ENCODE measurements at places on chromosomes 12 and 14.

DNA sequence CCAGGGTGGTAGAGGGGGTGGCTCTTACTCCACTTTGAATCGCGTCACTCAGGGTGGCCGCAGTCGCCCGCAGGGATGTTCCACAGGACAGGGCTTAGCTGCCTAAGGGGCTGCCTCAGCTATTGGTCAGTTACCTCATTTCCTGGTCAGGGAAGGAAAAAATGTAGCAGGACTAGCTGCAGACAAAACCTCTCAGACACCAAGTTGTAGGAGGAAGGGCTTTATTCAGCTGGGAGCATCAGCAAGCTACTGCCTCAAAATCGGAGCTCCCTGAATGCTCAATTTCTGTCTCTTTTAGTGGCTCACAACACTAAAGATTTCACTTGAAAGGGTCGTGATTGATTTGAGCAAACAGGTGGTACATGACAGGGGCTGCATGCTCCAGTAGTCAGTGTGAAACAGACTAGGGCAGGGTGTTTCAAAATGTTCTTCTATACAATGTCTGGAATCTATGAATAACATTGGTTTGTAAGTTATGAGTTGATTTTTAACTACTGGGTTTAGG is 6.4 kb upstream of the CLEC6A start:
- DNase-seq = no peak

DNA sequence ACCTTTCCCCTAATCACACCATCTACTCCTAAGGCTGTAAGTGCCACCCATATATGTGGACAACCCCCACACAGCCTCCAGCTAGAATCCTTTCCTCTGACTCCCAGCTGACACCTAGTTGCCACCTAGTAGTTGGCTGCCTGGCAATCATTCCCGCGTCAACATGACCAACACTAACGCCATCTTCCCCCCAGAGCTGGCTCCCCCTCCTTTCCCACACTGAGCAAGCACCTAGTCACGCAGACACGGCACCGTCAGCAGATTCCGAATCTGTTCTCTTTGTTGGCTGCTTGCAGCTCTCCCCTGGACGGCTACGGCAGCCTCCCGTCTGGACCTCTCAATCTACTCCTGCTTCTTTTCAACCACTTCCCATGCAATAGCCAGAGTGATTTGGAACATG is 27.7 kb downstream of the UBR7 start:
- DNase-seq = peak; percentile 60

DNA sequence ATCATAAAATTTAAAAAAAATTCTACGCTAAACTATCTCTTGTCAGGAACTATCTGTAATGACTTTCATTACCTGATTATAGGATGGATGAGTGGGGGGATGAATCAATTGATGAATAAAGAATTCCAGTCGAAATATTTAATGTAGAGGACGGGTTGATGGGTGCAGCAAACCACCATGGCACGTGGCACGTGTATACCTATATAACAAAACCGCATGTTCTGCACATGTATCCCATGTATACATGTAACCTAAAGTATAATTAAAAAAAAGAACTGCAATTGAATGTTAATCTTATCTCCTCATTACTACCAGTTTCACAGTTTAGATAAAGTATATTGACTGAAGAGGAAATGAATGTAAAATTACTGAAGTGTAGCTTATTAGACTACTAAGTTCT is 23.4 kb downstream of the LRRIQ1 start:
- DNase-seq = no peak

DNA sequence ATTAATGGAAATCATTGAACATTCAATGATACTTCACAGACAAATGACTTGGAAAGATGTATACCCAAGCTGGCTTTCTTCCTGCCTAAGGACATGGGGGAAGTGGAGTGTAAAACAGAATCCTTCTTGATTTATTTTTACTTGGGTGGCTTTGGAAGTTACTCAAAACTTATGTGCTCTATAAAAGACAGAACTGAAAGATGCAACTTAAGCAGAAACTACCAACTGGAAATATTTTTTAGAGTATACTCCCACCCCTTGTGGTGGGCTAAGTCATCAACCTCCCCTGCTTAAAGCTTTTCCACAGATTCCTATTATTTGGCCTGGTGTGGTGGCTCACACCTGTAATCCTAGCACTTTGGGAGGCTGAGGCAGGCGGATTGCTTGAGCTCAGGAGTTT is 126.0 kb upstream of the ATP2B1 start:
- DNase-seq = no peak

GRCh38 chr14:28300356-28300755 is 466.2 kb upstream of the FOXG1 start:
- DNase-seq = peak; percentile 20

DNA sequence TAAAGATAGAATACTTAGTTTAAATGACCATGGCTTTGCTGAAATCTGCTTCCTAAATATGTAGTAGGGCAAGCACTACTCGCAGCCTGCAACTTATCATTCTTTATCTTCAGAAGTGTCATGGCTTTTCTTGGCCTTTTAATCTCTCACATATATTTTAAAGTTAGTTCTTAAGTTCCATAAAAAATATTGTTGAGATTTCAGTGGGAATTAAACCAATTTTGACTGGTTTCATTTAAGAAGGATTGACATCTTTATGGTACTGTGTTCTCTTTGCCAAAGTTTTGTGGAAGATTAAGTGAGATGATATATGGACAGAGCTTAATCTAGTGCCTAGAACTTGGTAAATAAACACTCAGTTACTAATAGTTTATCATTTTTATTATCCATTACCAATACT is 56.7 kb downstream of the KIAA0586 start:
- DNase-seq = no peak

- DNase-seq = no peak
Observed at GRCh38 chr12:132444283-132444682, 45.7 kb upstream of the FBRSL1 start.

DNA sequence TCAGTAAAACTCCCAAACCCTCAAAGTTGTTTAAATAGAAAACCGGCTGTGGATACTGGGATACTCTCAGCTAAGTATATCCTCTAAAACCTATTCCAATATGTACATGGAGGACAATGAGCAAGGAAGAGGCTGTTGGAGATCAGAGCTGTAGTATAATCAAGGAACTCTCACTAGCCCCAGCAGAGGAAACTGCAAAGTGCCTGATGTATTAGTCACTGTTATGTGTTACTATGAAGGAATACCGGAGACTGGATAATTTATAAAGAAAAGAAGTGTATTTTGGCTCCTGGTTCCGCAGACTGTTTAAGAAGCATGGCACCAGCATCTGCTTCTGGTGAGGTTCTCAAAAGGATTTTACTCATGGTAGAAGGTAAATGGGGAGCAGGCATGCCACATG is 65.6 kb upstream of the RPL10L start:
- DNase-seq = peak; percentile 0

GRCh38 chr14:31405599-31406232 is 14.6 kb downstream of the HEATR5A start:
- DNase-seq = no peak

DNA sequence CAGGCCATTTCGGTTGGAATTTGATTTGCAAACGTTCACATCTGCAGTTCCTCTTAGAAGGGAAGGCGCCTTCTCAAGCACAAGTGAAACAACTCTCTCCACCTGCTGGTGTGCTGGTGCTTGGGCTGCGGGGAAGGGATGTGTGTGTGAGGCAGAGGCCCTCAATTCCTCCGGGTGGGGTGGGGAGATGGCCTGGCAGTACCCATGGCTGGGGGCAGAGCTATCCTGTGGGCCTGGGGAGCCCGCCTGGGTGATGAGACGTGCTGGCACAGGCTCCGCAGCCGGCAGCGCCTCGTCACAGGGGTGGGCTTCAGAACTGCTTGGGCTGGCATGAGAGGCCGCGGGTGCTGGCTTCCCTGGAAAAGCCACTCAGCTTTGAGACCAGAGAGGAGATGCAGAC is 28.9 kb upstream of the TDRD9 start:
- no peak for DNase-seq

GRCh38 chr12:32821293-32821692 is 65.6 kb upstream of the YARS2 start:
- no peak for DNase-seq

GRCh38 chr12:1977588-1977987 is 26.7 kb downstream of the DCP1B start:
- DNase-seq = no peak

- DNase-seq = peak; percentile 53
Observed at GRCh38 chr12:116990971-116991966, 80.5 kb downstream of the FBXW8 start.

DNA sequence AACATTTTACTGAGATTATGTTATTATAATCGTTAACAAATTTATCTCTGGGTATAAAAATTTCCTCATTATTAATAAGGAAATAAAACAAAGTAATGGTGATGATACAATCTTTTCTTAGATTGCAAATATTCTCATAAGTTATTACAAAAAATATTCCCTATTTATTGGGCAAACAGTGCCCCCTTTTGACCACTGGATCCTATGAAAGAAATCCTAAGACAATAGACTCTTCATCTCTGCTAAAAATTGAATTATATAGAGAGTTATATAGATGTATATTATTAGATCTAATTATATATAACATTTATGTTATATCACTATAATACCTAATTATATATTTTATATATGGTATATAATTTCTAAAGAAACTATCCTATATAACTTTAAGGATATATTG is 94.2 kb upstream of the FGD4 start:
- peak; percentile 33 for DNase-seq

GRCh38 chr14:81427348-81428058 is 27.4 kb upstream of the STON2 start:
- peak; percentile 9 for DNase-seq

DNA sequence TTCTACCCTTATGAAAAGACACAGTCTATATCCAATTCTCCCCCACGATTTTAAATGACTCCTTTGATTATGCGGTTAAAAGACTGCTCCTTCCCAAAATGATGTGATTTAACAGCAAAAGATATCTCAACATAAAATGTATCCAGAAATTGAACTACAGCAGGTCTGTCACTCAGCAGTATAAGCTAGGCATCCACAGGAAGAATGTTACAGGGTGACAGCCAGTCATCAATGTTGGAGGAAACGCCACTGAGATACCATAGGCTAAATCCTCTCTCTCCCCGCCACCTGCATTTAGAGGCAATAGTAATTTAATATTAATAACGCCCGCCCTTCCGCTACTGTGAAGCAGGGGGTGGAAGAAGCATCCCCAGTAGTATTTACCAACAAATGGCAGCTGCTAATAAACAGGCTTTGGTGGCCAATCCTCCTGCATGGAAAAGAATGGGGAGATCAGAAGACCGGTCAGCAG is 613 bp downstream of the RECQL start:
- DNase-seq = no peak

DNA sequence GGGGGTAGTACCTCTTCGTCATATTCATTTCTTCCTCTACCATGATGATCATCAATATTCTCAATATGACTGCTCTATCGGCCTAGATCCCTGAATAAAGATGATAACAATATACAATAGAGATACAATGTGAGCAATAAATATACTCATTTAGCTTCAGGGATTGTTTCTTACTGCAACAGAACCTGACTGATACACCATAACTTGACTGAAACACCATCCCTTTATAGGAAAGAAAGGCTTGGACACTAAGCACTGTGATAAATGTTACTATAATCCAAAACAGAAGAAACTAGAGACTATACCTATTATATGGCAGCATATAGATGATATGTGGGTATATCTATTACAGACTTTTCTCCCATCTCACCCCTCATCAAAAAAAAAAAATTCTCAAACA is 1.2 kb upstream of the RHOJ start:
- DNase-seq = no peak

DNA sequence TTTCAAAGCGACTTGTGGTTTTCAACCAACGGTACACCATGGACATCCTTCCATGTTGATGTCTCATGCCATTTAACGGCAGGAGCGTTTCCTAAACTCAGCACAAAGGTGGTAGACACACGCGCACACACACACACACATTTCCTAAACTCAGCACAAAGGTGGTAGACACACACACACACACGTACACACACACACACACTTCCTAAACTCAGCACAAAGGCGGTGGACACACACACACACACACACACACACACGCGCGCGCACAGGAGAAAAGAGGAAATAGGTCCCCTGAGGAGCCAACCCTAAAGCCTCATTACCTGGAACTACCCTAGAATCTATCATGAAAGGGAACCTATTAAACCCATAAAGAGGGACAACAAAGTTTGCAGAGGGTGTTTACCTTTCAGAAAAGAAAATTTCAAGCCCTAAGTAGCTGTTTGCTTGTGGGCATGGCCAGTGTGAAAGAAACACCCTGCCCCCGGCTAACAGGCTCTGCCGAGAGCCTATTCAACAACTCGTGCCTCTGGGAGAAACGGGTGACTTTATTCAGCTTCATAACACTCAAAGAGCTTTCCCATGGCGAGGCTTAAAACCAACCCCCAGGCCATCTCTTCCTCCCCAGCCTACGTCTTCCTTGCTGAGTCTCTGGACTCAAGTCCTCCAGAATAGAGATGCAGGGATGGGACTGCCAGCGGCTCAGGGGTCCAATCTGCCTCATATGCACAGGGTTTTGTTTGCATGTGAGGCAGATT is 31.8 kb downstream of the SLC8B1 start:
- no peak for DNase-seq

DNA sequence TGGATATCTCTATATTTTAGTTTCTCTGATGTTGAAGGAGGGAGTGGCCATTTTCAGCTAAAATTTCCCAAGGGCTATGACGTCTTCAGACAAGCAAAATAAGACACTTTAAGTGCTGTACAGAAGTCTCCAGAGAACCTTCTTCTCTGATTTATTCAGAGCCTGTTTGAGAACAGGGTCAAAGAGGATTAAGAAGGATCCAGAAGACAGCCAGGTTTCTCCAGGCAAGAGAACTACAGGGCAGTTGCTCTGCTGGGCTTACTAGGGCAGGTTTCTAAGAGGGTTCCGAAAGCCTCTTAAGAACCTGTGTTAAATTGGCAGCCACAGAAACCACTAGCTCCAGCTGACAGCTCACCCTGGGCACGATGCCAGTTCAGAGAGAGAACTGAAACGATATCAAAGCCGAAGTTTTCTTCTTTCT is 1.2 kb downstream of the MGP start:
- DNase-seq = peak; percentile 76

DNA sequence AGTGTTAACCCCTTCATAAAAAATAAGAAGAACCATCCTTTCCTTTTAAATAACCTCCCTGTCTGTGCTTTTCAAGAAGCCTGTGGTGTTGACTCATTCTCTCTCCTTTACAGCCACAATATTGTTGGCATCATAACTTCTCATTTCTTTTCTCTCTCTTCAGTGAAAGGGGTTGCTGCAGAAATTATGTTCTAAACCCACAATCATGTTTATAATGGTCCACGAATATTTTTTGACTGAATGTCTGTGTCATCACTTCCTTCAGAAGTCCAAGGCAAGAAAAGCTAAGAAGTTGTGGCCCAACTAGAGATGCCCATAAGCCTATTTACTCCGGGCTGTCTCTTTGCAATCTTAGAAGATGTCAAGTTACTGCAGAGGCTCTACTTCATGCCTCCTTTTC is 488.3 kb downstream of the APAF1 start:
- peak; percentile 56 for DNase-seq

DNA sequence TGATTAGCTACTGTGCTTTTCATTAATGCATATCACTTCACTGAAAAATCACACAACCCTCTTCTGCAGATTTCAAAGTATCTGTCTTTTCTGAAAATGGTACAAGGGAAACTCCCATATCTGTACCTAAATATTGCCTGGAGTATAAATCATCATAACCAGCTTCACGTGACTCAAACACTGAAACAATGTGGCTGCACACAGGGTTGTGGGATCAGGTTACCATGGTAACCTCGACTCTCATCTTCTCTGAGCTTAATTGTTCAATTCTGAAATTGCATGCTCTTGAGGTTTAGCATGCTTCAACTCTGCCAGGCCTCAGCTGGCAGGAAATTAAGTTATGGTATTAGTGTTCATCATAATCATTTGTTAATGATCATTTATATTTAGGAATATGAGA is 77.5 kb upstream of the CPSF6 start:
- DNase-seq = peak; percentile 2
